ENCODE measurements at places on chromosomes 6 and 20. TPM values are rescaled to one million over a fixed set of nuclear protein-coding genes. Genes with fewer than 3 reads are reported as not detected.

DNA sequence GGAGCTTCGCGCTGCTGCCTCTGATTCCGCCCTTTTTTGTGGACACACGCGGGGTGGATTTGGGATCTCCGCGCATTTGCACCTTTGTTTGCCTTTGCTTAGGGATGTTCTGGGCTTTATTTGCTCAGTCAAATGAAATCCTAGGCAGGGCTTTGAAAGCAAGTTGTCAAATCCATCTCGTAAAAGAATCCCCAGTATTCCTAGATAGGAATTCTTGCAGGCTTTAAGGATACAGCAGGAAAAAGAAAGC is 453 bp downstream of the CEP57L1 start:
- H3K27me3 ChIP-seq, result no peaks in the 10 kb centered on the region
- H3K27ac ChIP-seq, result peak overlapping the region; percentile 98
- H3K4me3 ChIP-seq, result peak overlapping the region; percentile 69
- H3K4me1 ChIP-seq, result peaks cover 44% of the 10 kb centered on the region
- no peak for DNase-seq

- H3K27me3 ChIP-seq, result no peaks in the 10 kb centered on the region
- no peak overlapping the region for H3K4me3 ChIP-seq
- no peaks in the 10 kb centered on the region for H3K4me1 ChIP-seq
- H3K27ac ChIP-seq, result no peak overlapping the region
- no peaks in the 10 kb centered on the region for H3K36me3 ChIP-seq
- DNase-seq, result no peak
Observed at GRCh38 chr6:113102761-113103160, 754.4 kb upstream of the MARCKS start.

- H3K36me3 ChIP-seq, result no peaks in the 10 kb centered on the region
- H3K4me3 ChIP-seq, result no peak overlapping the region
- DNase-seq, result no peak
- H3K27me3 ChIP-seq, result no peaks in the 10 kb centered on the region
- peaks cover 7% of the 10 kb centered on the region for H3K4me1 ChIP-seq
Observed at GRCh38 chr6:74574794-74575193, 631.1 kb downstream of the COL12A1 start.

- H3K4me1 ChIP-seq, result no peaks in the 10 kb centered on the region
- no peaks in the 10 kb centered on the region for H3K27me3 ChIP-seq
- H3K27ac ChIP-seq, result no peak overlapping the region
- H3K4me3 ChIP-seq, result no peak overlapping the region
- H3K36me3 ChIP-seq, result no peaks in the 10 kb centered on the region
- DNase-seq, result no peak
Observed at GRCh38 chr20:50865591-50865990, 65.6 kb downstream of the ADNP start.

DNA sequence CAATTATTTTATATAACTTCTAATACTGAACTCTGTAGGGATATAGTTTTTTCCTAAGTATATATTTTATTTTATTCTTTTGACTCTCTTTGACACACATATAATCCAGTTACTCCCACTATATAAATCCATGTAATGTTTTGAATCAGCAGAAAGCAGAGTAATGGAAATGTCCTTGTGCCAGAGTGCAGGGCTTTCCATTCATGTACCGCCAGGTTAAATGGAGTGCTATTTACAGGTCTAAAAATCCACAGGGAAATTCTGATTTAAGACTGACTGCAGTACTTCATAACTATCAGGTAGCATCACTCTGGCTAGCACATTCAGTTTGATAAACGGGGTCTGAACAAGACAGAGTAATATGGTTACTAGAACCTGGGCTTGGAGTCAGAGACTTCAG is 626.8 kb downstream of the COL12A1 start:
- H3K4me3 ChIP-seq, result no peak overlapping the region
- no peaks in the 10 kb centered on the region for H3K27me3 ChIP-seq
- peaks cover 4% of the 10 kb centered on the region for H3K4me1 ChIP-seq

GRCh38 chr20:13059398-13060136 is 50.8 kb downstream of the SPTLC3 start:
- no peak overlapping the region for H3K4me3 ChIP-seq
- H3K36me3 ChIP-seq, result no peaks in the 10 kb centered on the region
- no peaks in the 10 kb centered on the region for H3K4me1 ChIP-seq
- no peak for DNase-seq

DNA sequence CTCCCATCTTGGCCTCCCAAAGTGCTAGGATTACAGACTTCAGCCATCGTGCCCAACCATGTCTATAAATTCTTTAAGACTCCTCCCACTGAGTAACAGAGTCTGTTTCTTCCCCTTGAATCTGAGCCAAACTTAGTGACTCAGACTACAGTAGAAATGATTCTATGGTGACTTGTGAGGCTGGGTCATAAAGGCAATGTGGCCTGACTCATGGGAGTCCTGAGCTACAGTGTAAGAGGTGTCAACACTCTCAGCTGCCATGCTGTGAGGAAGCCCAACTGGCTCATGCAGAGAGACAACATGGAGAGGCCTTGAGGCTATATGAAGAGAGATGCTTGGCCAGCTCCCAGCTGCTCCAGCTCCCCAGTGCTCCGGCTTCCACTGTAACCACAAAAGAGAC is 5.2 kb upstream of the NRSN2 start:
- H3K27ac ChIP-seq, result no peak overlapping the region
- no peaks in the 10 kb centered on the region for H3K27me3 ChIP-seq
- H3K36me3 ChIP-seq, result peaks cover 4% of the 10 kb centered on the region
- H3K4me1 ChIP-seq, result peaks cover 8% of the 10 kb centered on the region

DNA sequence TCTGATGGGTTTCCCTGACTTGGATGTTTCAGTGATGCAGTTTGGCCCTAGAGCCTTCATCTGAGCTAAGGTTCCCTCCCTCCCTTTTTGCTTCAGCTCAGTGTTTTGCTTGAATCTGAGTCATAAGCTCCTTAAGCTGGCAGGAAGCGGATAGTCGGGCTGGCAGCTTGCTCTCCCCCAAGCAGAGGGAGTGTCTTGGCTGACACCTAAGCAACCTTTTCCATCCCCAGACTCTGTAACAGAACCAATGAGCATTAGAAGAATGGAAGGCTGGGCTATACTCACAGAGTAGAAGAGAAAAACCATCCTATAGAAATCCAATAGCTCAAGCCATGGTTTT is 98.3 kb downstream of the HAO1 start:
- no peak overlapping the region for H3K27ac ChIP-seq
- H3K27me3 ChIP-seq, result no peaks in the 10 kb centered on the region
- DNase-seq, result no peak
- no peak overlapping the region for H3K4me3 ChIP-seq
- no peaks in the 10 kb centered on the region for H3K36me3 ChIP-seq

GRCh38 chr6:46453216-46453615 is 38.0 kb downstream of the RCAN2 start:
- no peaks in the 10 kb centered on the region for H3K27me3 ChIP-seq
- H3K27ac ChIP-seq, result no peak overlapping the region
- DNase-seq, result no peak
- H3K4me1 ChIP-seq, result peaks cover 17% of the 10 kb centered on the region
- no peak overlapping the region for H3K4me3 ChIP-seq
- no peaks in the 10 kb centered on the region for H3K36me3 ChIP-seq

- peaks cover 9% of the 10 kb centered on the region for H3K36me3 ChIP-seq
- H3K27me3 ChIP-seq, result no peaks in the 10 kb centered on the region
- no peak overlapping the region for H3K4me3 ChIP-seq
- no peak for DNase-seq
Observed at GRCh38 chr20:517221-517620, 26.4 kb downstream of the CSNK2A1 start.

DNA sequence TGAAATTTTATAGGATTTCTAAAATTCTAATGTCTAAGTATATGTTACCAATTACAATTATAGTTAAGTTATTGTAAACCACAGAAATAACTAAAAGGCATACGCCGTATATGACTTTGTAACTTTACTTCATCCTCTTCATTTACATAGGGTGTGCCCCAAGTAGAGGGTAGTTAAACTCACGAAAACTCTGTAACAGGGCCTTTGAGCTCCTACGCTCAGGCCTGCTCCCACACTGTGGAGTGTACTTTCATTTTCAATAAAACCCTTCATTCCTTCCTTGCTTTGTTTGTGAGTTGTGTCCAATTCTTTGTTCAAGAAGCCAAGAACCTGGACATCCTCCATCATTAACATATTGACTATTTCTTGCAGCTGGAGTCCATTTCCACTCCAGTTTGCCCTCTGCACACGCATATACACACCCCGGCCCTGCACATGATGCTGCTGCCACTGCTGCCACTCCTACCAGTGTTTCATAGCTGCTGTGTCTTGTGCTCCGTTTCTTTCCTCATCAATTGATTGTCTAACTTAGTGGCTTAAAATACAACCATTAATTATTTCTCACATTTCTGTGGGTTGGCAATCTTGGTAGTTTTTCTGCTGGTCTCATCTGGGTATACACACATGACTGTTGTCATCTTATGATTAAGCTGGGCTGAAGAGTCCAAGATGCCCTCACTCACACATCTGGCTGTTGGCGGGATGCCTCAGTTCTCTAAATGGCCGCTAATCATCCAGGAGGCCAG is 33.0 kb upstream of the SCP2D1 start:
- no peak overlapping the region for H3K27ac ChIP-seq
- H3K4me1 ChIP-seq, result no peaks in the 10 kb centered on the region
- H3K27me3 ChIP-seq, result no peaks in the 10 kb centered on the region
- H3K36me3 ChIP-seq, result no peaks in the 10 kb centered on the region

DNA sequence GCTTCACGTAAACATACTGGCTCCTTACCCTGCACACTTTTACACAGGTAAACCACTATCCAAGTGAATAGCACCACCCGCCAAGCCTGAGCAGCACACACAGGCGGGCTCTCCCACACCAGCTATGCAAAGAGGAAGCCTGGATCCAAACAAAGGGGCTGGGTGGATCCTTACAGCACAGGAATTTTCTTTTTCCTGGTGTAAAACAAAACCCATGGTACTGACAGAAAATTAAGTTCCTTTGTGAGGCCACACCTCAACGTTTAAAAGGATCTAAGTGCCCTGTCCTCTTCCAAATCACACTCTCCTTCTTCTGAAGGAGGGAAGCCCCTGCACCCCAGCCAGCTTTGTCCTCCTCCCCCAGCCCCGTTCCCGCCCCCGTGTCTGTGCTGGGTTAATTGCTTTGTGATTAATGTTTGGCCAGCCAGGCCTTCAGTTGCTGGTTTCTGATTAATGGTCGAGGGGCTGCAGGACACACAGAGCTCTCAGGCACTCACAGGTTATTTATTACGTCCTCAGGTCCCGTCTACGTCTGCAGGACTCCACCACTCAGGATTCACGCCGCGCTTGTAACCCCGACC is 6.1 kb downstream of the DACT2 start:
- peaks cover 25% of the 10 kb centered on the region for H3K4me1 ChIP-seq
- H3K4me3 ChIP-seq, result no peak overlapping the region
- peaks cover 8% of the 10 kb centered on the region for H3K27me3 ChIP-seq
- no peaks in the 10 kb centered on the region for H3K36me3 ChIP-seq
- no peak for DNase-seq
- H3K27ac ChIP-seq, result peak overlapping the region; percentile 56

- DNase-seq, result peak; percentile 46
- H3K4me3 ChIP-seq, result no peak overlapping the region
- H3K36me3 ChIP-seq, result no peaks in the 10 kb centered on the region
- no peak overlapping the region for H3K27ac ChIP-seq
Observed at GRCh38 chr6:167476844-167477595, 152.1 kb downstream of the TTLL2 start.

DNA sequence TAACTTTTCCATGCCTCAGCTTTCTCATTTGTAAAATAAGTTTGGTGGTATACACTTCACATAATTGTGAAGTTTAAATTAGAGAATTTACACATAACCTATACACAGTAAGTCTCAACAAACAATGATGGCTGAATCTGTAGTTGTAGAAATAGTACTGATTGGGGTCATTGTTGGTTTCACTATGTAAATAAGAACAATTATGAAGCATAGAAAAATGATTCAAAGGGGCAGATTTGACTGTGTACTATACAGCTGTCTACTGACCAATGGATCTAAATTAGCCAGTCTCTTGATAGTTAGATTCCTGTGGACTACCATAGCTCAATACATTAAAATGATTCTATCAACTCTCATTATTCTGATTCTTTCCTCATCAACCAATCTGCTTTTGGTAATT is 181.1 kb upstream of the STXBP5 start:
- no peaks in the 10 kb centered on the region for H3K4me1 ChIP-seq
- DNase-seq, result no peak
- H3K36me3 ChIP-seq, result no peaks in the 10 kb centered on the region
- no peaks in the 10 kb centered on the region for H3K27me3 ChIP-seq
- no peak overlapping the region for H3K27ac ChIP-seq
- H3K4me3 ChIP-seq, result no peak overlapping the region

- DNase-seq, result no peak
- H3K36me3 ChIP-seq, result no peaks in the 10 kb centered on the region
- H3K27me3 ChIP-seq, result peaks cover 78% of the 10 kb centered on the region
- H3K4me3 ChIP-seq, result peak overlapping the region; percentile 48
Observed at GRCh38 chr20:21101453-21101931, 4.7 kb downstream of the LINC00237 start.

- peak; percentile 53 for DNase-seq
- peaks cover 8% of the 10 kb centered on the region for H3K4me1 ChIP-seq
- no peak overlapping the region for H3K4me3 ChIP-seq
- H3K27me3 ChIP-seq, result no peaks in the 10 kb centered on the region
- no peak overlapping the region for H3K27ac ChIP-seq
- H3K36me3 ChIP-seq, result no peaks in the 10 kb centered on the region
Observed at GRCh38 chr6:44022296-44022661, 105.0 kb downstream of the MRPL14 start.

- H3K4me1 ChIP-seq, result peaks cover 37% of the 10 kb centered on the region
- H3K4me3 ChIP-seq, result no peak overlapping the region
- no peaks in the 10 kb centered on the region for H3K36me3 ChIP-seq
- DNase-seq, result no peak
Observed at GRCh38 chr20:45257161-45257560, 2.8 kb upstream of the SLPI start.

GRCh38 chr6:7848229-7848628 is 62.4 kb downstream of the TXNDC5 start:
- no peaks in the 10 kb centered on the region for H3K36me3 ChIP-seq
- no peak overlapping the region for H3K4me3 ChIP-seq
- no peak overlapping the region for H3K27ac ChIP-seq
- H3K4me1 ChIP-seq, result no peaks in the 10 kb centered on the region

DNA sequence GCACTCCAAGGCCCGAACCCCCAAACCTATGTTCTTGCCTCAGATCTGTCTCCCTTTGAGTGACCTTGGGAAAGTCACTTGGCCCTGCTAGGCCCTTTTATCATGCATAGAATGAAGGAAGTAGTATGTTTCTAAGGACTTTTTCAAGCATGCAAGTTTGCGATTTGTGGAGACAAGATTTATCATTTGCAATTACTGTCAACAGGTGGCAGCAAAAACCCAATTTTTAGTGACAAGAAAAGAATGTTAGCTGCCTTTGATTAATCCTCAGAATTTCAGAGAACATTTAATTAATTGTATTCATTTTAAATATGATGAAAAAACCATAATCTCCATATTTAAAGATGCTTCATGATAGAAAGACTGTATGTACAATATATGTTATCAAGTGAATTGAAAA is 28.3 kb upstream of the PREP start:
- DNase-seq, result no peak
- H3K27ac ChIP-seq, result no peak overlapping the region
- no peaks in the 10 kb centered on the region for H3K27me3 ChIP-seq
- H3K36me3 ChIP-seq, result no peaks in the 10 kb centered on the region
- no peak overlapping the region for H3K4me3 ChIP-seq

IFNGR1 gene
- 88.4 TPM for total RNA-seq

GRM1 gene
- 0.48 TPM for total RNA-seq

OLIG3 gene
- not detected for total RNA-seq

ZBTB46 gene
- total RNA-seq, result 5.1 TPM

SH3BGRL2 gene
- total RNA-seq, result 30.5 TPM

ANKEF1 gene
- total RNA-seq, result 3.9 TPM

CLVS2 gene
- total RNA-seq, result 0.44 TPM

Measured in suprapubic skin (tissue), 4 donors.